ENCODE measurements at places on chromosomes 7 and 10.
A peak's percentile ranks its signal among the peaks of the same experiment; 100 is the strongest.

- no peaks in the 10 kb centered on the region for H3K36me3 ChIP-seq
- H3K27ac ChIP-seq = no peak overlapping the region
- no peaks in the 10 kb centered on the region for H3K4me1 ChIP-seq
- DNase-seq = no peak
- H3K27me3 ChIP-seq = no peaks in the 10 kb centered on the region
These were observed 318.5 kb downstream of the PRPF18 start for GRCh38 chr10:13905281-13905680.

DNA sequence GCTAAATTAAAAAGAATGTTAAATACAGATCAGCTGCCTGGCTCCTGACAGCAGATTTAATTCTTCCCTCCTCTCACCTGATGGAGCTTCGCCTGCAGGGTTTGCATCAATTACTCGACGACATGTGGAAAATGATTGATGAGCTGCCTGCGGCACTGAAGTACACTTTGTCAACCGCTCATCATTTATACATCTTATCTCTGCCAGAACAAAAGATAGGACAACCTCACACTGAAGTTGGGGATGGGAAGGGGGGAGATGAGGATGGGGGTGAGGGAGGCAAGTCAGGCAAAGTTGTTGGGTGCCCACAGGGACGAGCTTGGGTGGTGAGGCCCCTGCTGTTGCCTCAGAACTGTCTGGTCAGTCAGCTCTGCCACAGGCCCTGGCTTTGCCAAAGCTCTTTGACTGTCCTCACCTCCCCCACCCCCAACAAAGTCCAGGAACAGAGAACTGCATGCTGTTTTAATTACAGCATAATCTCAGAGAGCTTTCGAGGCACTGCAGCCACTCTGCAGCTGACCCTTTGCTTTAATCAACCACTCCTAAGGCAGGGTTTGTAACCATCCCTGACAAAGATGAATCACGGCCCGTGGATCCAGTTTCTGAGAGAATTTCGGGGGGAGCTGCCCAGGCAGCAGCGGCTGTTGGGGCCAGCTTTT, 702.3 kb downstream of the LRMDA start:
- H3K27me3 ChIP-seq = no peaks in the 10 kb centered on the region
- H3K4me1 ChIP-seq = no peaks in the 10 kb centered on the region
- DNase-seq = no peak
- H3K36me3 ChIP-seq = no peaks in the 10 kb centered on the region

GRCh38 chr10:49679480-49679893, at the start of gene C10orf53:
C10orf53 (plus strand) TSS chr10:49679651; CDS start chr10:49679698, 47 bp downstream.
- no peak within 1 kb of the TSS for H3K27ac ChIP-seq
- DNase-seq = no peak
- H3K4me1 ChIP-seq = peaks cover 3% of the 10 kb centered on the region
- peaks cover 15% of the 10 kb centered on the region for H3K27me3 ChIP-seq

DNA sequence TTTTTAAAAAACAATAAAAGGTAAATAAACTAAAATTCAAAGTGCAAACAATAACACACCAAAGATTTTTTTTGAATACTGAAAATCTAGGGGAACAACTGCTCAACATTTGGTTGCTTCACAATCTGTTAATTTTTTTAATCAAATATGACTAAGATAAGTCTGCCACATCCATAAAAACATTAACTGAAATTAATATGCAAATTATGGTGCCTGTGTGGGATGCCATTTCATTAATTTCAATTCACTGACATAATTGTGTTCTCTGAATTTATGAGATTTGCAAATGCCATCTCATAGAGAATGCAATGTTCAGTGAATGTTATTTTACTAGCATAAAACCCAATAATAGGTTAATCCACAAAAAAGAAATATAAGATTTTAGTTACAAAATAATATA, 233.8 kb downstream of the LRRN3 start:
- no peak overlapping the region for H3K4me3 ChIP-seq
- H3K27ac ChIP-seq = no peak overlapping the region
- no peak for DNase-seq
- H3K27me3 ChIP-seq = no peaks in the 10 kb centered on the region
- no peaks in the 10 kb centered on the region for H3K36me3 ChIP-seq
- H3K4me1 ChIP-seq = no peaks in the 10 kb centered on the region

GRCh38 chr10:36802490-36803153, 322.8 kb upstream of the ANKRD30A start:
- H3K4me1 ChIP-seq = no peaks in the 10 kb centered on the region
- no peak overlapping the region for H3K4me3 ChIP-seq
- DNase-seq = peak; percentile 39
- no peaks in the 10 kb centered on the region for H3K27me3 ChIP-seq
- H3K27ac ChIP-seq = no peak overlapping the region

DNA sequence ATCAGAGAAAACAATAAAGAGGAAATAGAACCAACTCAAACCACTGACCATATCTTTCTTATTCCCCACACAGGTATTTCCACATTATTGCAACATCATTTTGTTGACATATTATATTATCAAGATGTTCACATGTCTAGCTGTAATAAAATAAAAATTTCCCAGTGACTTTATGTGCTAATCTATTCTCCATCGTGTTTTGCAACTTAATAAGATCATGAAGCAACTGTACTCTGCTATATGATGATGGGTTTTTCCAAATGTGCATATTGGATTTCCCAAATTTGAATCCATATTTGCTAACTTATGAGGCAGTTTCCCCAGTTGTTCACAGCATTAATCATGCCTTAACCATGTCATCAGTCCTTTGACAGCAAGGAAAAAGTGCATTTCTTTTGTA, 127.8 kb downstream of the ITGB8 start:
- H3K27me3 ChIP-seq = no peaks in the 10 kb centered on the region
- no peak for DNase-seq
- H3K36me3 ChIP-seq = no peaks in the 10 kb centered on the region

All from liver (tissue), 10 donors.